ENCODE measurements at places on chromosomes 11 and 22.

GRCh38 chr11:90134478-90135003 lies at the start of gene NAALAD2:
Gene NAALAD2 (plus strand): TSS chr11:90134663. CDS start chr11:90134759, 96 bp downstream.
- peak; percentile 63 for DNase-seq

DNA sequence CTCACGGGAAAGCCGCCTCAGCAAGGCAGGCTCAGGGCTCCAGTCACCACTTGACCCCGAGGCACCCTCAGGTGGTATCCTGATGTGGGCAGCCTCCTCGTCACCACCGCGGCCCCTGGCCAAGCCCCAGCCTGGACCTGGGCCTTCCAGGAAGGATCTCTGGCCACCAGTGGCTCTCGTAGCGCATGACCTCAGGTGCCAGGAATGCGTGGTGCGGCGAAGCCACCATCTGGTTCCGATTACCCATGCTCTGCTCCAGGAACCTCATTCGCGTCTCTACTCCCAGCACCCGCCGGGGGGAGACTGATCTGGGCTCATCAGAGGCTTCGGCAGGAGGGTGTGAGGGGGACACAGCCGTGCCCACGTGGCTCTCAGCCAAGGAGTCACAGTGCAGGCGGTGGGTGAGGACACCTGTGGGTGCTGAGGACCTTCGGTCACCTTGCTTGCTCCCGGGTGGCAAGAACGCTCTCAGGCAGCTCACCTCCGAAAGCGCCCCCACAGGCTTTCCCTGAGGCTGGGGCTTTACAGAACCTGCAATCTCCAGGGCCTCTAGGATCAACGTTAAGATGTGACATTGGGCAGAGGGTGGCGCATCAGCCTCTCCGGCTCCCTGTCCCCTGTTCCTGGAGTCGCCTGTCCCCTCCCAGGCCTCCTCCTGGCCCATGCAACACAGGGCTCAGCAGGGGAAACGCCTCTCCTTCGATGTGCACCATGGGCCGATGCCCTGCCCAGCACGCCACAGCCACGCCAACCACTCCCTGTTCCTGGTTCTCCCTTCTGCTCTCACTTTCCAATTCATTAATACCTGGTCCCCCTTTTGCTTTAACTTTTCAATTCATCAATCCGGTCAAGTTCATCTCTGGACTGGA lies 39.0 kb downstream of the TBX1 start:
- no peak for DNase-seq

GRCh38 chr11:31355817-31356216 lies 13.7 kb downstream of the DCDC1 start:
- DNase-seq, result no peak

DNA sequence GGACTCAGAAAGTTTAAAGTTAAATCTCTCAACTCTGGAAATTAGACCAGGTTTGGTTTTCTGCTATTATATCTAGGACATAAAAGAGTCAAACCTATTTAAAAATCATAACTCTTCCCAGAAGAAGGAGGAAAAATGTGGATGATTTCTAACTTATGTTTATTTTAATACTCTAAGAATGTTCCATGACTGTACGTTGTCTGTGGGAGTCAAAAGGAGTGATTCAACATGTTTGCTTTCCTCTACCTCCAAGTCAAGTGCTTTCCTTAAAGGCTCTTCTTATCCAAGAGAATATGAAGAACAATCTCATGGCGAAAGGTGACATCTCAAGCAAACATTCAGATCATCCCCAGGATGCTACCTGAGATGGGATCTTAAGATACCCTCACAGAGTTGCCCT lies 21.6 kb downstream of the OR51E1 start:
- DNase-seq, result no peak

DNA sequence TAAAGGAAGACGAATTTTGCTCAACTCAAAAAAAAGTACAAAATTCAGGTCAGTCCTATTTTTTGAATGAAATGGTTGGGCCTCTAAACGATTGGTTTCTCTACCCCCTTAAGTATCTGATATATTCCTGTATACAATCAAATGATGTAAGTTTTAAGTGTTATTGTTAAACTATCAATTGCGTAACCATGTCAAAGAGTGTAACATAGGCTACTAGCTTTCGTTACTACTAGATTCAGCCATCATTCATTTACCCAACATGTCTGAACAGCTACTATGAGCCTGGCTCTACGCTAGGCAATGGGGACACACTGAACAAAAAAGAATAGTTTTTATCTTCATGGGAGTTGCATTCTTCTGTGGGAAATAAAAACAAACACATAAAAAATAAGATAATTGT lies 3.3 kb downstream of the RAB6A start:
- DNase-seq, result no peak

- DNase-seq, result no peak
Measured at GRCh38 chr11:69499186-69499917, 17.9 kb downstream of the LINC01488 start.

GRCh38 chr11:86511086-86511551 lies 136.4 kb downstream of the CCDC81 start:
- DNase-seq, result no peak

DNA sequence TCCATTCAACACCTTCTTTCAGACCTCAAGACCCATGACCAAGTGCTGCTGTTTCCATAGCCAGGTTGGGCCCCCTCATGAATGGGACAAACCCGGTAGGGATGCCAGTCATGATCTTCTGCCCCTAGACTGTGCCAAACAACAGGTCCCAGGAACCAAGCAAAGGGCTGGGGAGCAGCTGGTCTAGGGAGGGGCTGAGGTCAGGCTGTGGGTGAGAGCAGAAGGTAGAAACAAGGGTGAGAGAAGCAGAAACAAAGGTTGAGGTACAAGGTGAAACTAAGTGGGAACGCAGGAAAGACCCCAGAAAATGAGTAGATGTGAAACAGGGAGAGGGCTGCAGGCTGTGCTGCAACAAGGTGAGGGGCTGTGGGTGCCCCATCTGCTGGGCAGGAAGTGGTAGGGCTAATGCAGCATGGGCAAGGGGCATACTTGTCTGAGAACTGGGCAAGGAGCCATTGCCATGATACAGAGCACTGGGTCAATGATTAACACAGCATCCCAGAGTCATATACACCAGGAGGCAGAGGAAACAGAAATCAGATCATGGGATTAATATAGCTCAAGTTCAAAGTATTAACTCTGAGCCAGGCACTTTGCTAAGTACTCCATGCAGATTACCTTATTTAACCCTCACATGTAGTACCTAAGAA lies 45.9 kb downstream of the SLC1A2 start:
- no peak for DNase-seq

DNA sequence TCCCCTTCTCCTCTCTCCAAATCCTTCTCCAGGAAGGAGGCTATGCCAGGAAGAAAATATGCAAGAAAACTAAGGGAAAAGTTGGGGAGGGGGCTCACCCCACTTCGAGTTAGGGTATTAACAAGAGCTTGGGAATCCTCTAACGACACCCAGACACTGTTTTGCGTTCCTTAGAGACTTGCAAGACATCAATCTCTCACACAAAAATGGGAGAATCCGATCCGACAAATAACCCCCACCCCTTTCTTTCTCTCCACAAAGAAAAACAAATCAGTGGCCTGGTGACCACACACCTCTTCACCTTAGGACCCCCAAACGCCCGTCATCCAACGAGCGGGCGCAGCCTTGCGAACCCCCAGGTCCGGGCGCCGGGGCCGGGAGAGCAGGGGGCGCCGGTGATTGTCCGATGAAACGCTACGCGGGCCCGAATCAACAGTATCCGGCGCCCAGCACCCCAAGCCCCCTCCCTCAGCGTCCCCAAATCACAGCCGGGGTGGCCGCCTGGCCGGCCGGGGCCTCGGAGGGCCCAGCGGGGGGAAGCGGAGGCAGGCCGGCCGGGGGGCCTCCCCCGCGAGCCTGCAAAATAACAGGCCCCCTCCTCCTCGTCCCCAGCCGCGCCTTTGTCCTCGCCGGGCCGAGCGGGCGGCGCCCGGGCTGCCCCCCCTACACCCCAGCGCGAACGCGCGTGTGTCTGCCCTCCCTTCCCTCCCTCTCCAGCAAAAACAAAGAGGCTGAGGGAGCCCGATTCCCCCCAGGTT lies 690 bp downstream of the CSNK1E start:
- peak; percentile 57 for DNase-seq

DNA sequence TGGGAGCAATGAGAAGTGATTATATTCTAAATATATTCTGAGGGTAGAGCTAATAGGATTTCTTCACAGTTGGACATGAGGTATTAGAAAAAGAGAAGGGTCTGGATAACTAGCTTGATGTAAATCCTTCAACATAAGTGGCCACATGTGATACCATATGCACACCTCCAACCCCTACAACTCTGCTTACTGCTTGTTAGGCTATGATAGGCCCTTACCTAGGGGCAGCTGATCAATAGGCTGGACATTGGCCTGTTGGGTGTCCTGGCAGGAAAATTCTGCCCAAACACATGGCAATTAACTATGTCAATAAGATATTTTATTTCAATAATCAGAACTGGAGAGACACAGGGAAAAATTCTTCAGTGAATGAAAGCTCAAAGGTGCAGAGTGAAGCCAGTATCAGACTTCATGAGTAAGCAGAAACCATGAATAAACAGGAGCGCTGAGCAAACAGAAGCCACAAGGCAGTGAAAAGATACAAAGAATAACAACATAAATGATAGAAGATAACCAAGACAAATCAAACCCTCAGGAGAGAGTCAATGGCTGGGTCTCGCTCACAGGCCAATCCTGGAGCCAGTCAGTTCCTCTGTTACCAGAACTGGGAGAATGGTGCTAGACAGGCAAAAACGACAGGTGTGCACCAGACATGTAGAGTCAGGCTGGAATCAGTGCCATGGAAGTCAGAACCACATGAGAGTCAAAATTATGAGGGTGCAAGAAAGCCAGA lies 46.3 kb upstream of the PSMA1 start:
- DNase-seq, result no peak

DNA sequence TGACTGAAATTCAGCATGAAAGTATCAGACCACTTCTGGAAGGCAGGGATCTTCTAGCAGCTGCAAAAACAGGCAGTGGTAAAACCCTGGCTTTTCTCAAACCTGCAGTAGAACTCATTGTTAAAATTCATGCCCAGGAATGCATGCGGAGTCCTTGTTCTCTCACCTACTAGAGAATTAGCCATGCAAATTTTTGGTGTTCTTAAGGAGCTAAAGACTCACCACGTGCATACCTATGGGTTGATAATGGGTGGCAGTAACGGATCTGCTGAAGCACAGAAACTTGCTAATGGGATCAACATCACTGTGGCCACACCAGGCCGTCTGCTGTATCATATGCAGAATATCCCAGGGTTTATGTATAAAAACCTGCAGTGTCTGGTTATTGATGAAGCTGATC lies 19.1 kb downstream of the ZBTB44 start:
- no peak for DNase-seq

- DNase-seq, result no peak
Measured at GRCh38 chr11:69698362-69698761, 5.5 kb downstream of the FGF19 start.
